Tibial artery (tissue), 4 donors: ENCODE measurements at places on chromosomes 3 and 15.

GRCh38 chr15:73028831-73029451, 23.3 kb upstream of the NEO1 start:
- peaks cover 5% of the 10 kb centered on the region for H3K4me1 ChIP-seq
- H3K27me3 ChIP-seq = peaks cover 2% of the 10 kb centered on the region
- H3K4me3 ChIP-seq = no peak overlapping the region
- H3K36me3 ChIP-seq = no peaks in the 10 kb centered on the region

- H3K27me3 ChIP-seq = no peaks in the 10 kb centered on the region
- no peaks in the 10 kb centered on the region for H3K4me1 ChIP-seq
- DNase-seq = no peak
- no peaks in the 10 kb centered on the region for H3K36me3 ChIP-seq
- H3K27ac ChIP-seq = no peak overlapping the region
Observed at GRCh38 chr15:29149738-29150075, 119.9 kb downstream of the NSMCE3 start.

DNA sequence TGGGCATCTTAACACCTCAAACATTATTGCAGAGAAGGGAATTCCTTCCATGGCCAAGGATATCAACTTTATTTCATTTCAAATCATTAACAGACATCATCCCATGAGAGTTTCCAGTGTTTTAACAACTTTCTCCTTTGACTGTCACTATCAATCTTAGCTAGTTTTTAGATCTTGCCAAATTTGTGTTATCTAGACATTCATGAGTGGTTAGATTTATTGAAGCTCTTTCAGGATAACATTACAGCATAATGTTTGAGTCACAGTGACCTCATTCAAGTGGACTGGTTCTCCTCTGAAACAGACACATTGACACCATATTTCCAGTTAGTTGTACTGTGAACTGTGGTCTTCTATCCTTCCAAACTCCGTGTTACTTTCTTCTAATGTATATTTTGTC, 8.6 kb upstream of the TNFAIP8L3 start:
- no peaks in the 10 kb centered on the region for H3K27me3 ChIP-seq
- no peak for DNase-seq
- H3K27ac ChIP-seq = peak overlapping the region; percentile 63
- no peaks in the 10 kb centered on the region for H3K4me1 ChIP-seq

- H3K4me1 ChIP-seq = no peaks in the 10 kb centered on the region
- peak; percentile 88 for DNase-seq
- no peaks in the 10 kb centered on the region for H3K27me3 ChIP-seq
Observed at GRCh38 chr3:148955544-148956346, 35.6 kb upstream of the GYG1 start.

DNA sequence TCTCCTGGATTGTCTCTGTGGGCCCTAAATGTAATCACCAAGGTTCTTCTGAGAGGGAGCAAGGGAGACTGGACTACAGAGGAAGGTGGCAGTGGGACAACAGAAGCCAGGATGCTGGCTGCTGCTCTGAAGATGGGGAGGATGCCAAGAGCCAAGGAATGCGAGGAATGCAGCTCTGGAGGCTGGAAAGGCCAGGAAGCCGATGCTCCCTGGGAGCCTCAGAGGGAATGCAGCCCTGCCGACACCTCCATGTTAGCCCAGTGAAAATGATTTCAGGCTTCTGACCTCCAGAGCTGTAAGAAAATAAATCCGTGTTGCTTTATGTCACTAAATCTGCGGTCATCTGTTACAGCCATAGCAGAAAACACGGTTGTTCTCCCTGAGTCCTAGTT, 44.1 kb downstream of the UMPS start:
- peak overlapping the region; percentile 46 for H3K27ac ChIP-seq
- no peaks in the 10 kb centered on the region for H3K36me3 ChIP-seq
- DNase-seq = peak; percentile 32
- H3K4me3 ChIP-seq = no peak overlapping the region
- no peaks in the 10 kb centered on the region for H3K27me3 ChIP-seq

DNA sequence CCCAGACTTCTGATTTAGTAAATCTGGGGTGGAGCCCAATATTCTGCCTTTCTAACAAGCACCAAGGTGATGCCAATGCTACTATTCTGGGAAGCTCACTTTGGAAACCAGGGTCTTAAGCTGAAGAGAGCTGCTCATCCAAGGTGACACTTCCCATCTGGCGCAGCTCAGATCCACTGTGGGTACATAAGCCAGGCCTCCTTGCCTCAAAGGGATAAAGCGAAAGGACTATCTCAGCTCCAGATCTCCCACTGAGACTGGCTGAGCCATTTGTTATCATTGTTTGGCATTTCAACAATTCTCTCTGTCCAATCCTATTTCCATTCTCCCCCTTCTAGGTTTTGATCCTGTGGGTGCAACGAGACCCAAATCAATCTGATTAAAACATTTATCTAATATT, 323.8 kb downstream of the GBE1 start:
- H3K27ac ChIP-seq = no peak overlapping the region
- H3K27me3 ChIP-seq = no peaks in the 10 kb centered on the region
- peaks cover 6% of the 10 kb centered on the region for H3K4me1 ChIP-seq
- H3K36me3 ChIP-seq = no peaks in the 10 kb centered on the region
- no peak for DNase-seq
- H3K4me3 ChIP-seq = no peak overlapping the region

- H3K36me3 ChIP-seq = no peaks in the 10 kb centered on the region
- peak; percentile 21 for DNase-seq
- H3K27ac ChIP-seq = no peak overlapping the region
- H3K4me3 ChIP-seq = no peak overlapping the region
Observed at GRCh38 chr3:190323246-190323626, 990 bp upstream of the CLDN1 start.

- no peaks in the 10 kb centered on the region for H3K27me3 ChIP-seq
- DNase-seq = no peak
- H3K36me3 ChIP-seq = no peaks in the 10 kb centered on the region
- no peak overlapping the region for H3K4me3 ChIP-seq
- no peaks in the 10 kb centered on the region for H3K4me1 ChIP-seq
Observed at GRCh38 chr3:22939349-22939748, 263.8 kb upstream of the UBE2E2 start.

GRCh38 chr15:70132139-70132538, 34.4 kb upstream of the TLE3 start:
- no peaks in the 10 kb centered on the region for H3K36me3 ChIP-seq
- DNase-seq = no peak
- H3K27me3 ChIP-seq = no peaks in the 10 kb centered on the region
- H3K4me3 ChIP-seq = no peak overlapping the region
- H3K27ac ChIP-seq = no peak overlapping the region

DNA sequence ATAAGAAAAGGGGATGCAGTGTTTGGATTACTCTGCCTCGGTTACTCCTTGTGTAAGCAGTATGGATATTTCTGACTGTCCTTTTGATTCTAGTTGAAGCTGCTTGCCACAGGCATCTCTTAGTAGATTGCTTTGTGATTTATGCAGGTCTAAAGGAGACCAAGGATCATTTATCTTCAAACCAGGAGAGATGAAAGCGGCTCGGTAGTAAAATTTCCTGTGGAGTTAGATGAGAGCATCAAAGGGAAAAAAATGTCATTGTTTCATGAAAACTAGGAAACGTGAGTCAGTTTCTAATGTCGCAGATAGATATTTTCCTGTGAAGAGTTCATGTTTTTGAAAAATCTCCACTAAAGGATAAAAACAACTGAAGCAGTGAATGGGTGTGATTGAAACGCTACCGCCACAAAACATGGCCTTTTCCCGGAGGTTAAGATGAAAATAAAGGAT, 254.0 kb upstream of the TBL1XR1 start:
- no peak overlapping the region for H3K4me3 ChIP-seq
- H3K27me3 ChIP-seq = no peaks in the 10 kb centered on the region
- H3K27ac ChIP-seq = no peak overlapping the region
- peaks cover 5% of the 10 kb centered on the region for H3K4me1 ChIP-seq
- no peaks in the 10 kb centered on the region for H3K36me3 ChIP-seq

- DNase-seq = no peak
- no peaks in the 10 kb centered on the region for H3K27me3 ChIP-seq
- H3K36me3 ChIP-seq = no peaks in the 10 kb centered on the region
- H3K27ac ChIP-seq = peak overlapping the region; percentile 91
- H3K4me1 ChIP-seq = peaks cover 35% of the 10 kb centered on the region
- no peak overlapping the region for H3K4me3 ChIP-seq
Observed at GRCh38 chr15:25829073-25829472, 34.1 kb downstream of the ATP10A start.
